MCF 10A (cell line): ENCODE measurements at places on chromosomes 7 and 10. TPM values are rescaled to one million over a fixed set of nuclear protein-coding genes. Genes with fewer than 3 reads are reported as not detected.

Gene ATAD1
- total RNA-seq: 75.2 and 80.7 TPM in 2 replicates

Gene MORN4
- 14.2 and 14.5 TPM in 2 replicates for total RNA-seq

Gene HMX2
- not detected in 2 replicates for total RNA-seq

Gene SPDYE16
- total RNA-seq: 0.29 TPM in 1 of 2 replicates, not detected in the other

Gene LRRC18
- total RNA-seq: not detected in 2 replicates

Gene OR2F1
- total RNA-seq: not detected in 2 replicates

Gene PROSER2
- 29.2 and 58.0 TPM in 2 replicates for total RNA-seq

Gene ITPRID1
- not detected in 2 replicates for total RNA-seq

Gene BHLHA15
- total RNA-seq: 3.2 and 6.0 TPM in 2 replicates

Gene NUP42
- total RNA-seq: 41.3 and 42.0 TPM in 2 replicates

Gene HPSE2
- not detected in 2 replicates for total RNA-seq

Gene CCL24
- total RNA-seq: not detected in 2 replicates

Gene INHBA
- 10.0 and 14.3 TPM in 2 replicates for total RNA-seq

Gene GARIN1A
- total RNA-seq: 2.3 and 5.9 TPM in 2 replicates

Gene DRGX
- not detected in 2 replicates for total RNA-seq

Gene SMO
- not detected in 2 replicates for total RNA-seq

Gene C10orf67
- 0.15 and 0.21 TPM in 2 replicates for total RNA-seq

Gene CCDC172
- not detected in 2 replicates for total RNA-seq

Gene ARMH3
- total RNA-seq: 17.6 and 18.9 TPM in 2 replicates

Gene NEUROG3
- not detected in 2 replicates for total RNA-seq

Gene MMS19
- total RNA-seq: 67.0 and 67.2 TPM in 2 replicates

Gene MYH16
- 0.33 TPM in 1 of 2 replicates, not detected in the other for total RNA-seq

Gene ADD3
- total RNA-seq: 11.2 and 14.5 TPM in 2 replicates

Gene CLCN1
- total RNA-seq: not detected in 2 replicates

Gene HOXA9
- 6.9 and 7.6 TPM in 2 replicates for total RNA-seq

Gene ZNF467
- 3.2 and 3.7 TPM in 2 replicates for total RNA-seq

Gene TFR2
- total RNA-seq: not detected in 2 replicates

Gene DLX5
- not detected in 2 replicates for total RNA-seq

Gene ADRB1
- 0.28 and 0.56 TPM in 2 replicates for total RNA-seq

Gene TEX36
- not detected in 2 replicates for total RNA-seq

Gene DNAJC1
- total RNA-seq: 57.8 and 69.5 TPM in 2 replicates

Gene NEUROD6
- not detected in 2 replicates for total RNA-seq

Gene CALHM3
- not detected in 2 replicates for total RNA-seq

Gene MKX
- total RNA-seq: not detected in 2 replicates

Gene FAM131B
- total RNA-seq: 0.19 and 0.25 TPM in 2 replicates

Gene GNAT3
- total RNA-seq: not detected in 2 replicates

Gene LRRN3
- total RNA-seq: not detected in 2 replicates

Gene CALML3
- 0.25 and 0.75 TPM in 2 replicates for total RNA-seq

Gene PDK4
- total RNA-seq: 1.2 and 1.3 TPM in 2 replicates

Gene TSPAN33
- 1.7 TPM in 2 replicates for total RNA-seq

Gene ZC3HAV1L
- total RNA-seq: 10.9 and 13.7 TPM in 2 replicates

Gene PRPS1L1
- total RNA-seq: not detected in 2 replicates

Gene CTNNA3
- 0.02 TPM in 1 of 2 replicates, not detected in the other for total RNA-seq

Gene TCF7L2
- 25.2 and 25.7 TPM in 2 replicates for total RNA-seq

Gene PTCD1
- 4.9 and 8.6 TPM in 2 replicates for total RNA-seq

Gene UPK3BL2
- 17.4 and 20.0 TPM in 2 replicates for total RNA-seq

Gene LRIT1
- total RNA-seq: not detected in 2 replicates

Gene MSMB
- total RNA-seq: not detected in 2 replicates

Gene SFTPA1
- not detected in 2 replicates for total RNA-seq
